ENCODE measurements at places on chromosomes 6 and 20. TPM values are rescaled to one million over a fixed set of nuclear protein-coding genes. Genes with fewer than 3 reads are reported as not detected.

The NHLRC1 gene
- total RNA-seq, result not detected

- no peak for DNase-seq
Observed at GRCh38 chr6:16503970-16504415, 257.3 kb downstream of the ATXN1 start.

The LINC00237 gene
- total RNA-seq, result not detected

DNA sequence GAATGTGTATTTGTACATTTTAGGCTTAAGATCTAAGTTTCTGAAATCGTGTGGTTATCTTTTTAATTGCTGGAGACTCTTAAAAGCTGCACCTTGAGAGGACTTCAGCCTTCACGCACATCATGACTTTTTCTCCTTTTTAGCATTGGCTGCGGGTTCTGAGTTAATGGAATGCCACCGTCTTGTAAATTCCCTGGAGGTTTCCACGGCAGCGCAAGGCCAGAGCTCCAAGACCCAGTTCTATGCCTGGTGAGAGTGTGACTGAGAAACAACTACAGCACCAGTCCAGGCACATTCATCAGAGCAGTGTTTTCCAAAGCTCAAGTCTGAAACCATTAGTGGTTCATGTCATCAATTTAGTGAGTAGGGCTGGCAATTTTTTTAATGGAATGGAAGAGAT, 23.0 kb downstream of the PRR18 start:
- no peak for DNase-seq

- no peak for DNase-seq
Observed at GRCh38 chr6:168410035-168410434, 30.9 kb upstream of the SMOC2 start.

- DNase-seq, result no peak
Observed at GRCh38 chr6:73078333-73078862, 146.9 kb downstream of the KHDC1L start.

DNA sequence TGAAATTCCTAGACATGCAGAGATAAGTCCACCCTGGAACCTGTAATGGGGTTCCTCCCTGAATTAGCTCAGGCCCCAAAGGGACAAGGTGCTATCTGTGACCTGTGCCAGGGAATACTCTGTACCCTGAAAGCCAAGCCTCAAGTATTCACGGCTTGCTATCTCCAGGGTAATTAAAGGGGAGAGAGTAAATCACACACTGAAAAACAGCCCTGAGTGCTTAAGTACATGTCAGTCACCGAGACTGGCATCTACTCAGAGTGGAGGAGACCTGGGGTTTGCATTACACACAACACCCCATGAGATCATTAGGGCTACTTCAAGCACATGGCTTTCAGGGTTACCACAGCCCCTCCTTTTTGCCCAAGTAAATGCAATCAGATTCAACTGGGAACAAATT, 188.1 kb downstream of the CD83 start:
- no peak for DNase-seq

All from activated naive CD4-positive, alpha-beta T cell treated with anti-CD3 and anti-CD28 coated beads, Interleukin-2, amount 50 U/mL, for 72 hours (primary cell).